ENCODE measurements at places on chromosomes 1 and 21.
A peak's percentile ranks its signal among the peaks of the same experiment; 100 is the strongest.

- no peak for DNase-seq
Observed at GRCh38 chr1:65022216-65022615, 55.9 kb upstream of the JAK1 start.

GRCh38 chr1:59673573-59674450 is 140.9 kb upstream of the HOOK1 start:
- DNase-seq: no peak

GRCh38 chr1:17515902-17516301 is 23.6 kb upstream of the ARHGEF10L start:
- no peak for DNase-seq

- DNase-seq: no peak
Observed at GRCh38 chr1:1232796-1233566, 944 bp downstream of the B3GALT6 start.

- no peak for DNase-seq
Observed at GRCh38 chr1:240314845-240315801, 223.4 kb downstream of the FMN2 start.

DNA sequence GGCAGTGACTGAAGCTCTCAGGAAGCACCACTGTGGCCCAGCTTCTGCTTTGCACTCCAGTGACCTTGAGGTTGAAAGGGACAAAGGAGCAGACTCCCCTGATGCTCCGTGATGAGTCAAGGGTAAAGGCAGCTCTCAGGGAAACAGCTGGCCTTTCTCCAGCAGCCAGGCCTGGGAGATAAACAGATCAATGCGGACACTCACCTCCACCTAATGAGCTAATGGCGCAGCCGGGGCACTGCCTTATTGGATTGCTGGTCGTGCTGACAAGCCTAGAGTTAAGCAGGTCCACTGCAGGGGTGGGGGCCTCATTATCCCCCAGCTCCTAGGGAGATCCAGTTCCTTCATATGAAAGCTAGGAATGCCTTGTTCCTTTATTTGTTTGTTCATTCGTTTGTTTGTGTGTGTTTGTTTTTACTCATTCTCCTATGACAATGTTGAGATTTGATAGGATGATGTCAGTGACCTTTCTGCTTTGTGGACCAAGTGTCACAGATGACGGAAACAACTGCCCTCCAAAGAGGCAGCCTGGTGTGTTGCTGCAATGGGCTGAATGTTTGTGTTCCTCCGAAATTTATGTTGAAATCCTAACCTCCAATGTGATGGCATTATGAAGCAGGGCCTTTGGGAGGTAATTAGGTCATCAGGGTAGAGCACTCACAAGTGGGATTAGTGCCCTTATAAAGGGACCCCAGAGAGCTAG is 141.4 kb upstream of the BEND5 start:
- no peak for DNase-seq

DNA sequence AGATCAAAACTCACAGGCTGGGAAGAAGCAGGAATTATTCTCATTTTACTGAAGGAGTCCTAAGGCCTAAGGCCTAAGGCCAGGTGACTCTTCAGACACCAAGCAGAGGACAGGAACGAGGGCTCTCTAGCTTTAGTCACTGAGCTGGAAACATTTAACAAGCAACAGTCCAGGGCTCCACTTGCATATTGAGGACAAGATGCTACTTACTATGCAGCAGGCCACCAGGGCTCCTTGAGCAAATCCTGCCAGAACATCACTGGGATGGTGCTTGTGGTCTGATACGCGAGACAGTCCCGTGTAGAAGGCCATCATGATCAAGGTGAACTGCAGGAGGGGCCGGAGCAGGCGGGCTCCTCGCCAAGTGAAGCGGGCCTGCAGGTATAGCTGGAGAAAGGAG is 67.6 kb downstream of the PLPP3 start:
- no peak for DNase-seq

DNA sequence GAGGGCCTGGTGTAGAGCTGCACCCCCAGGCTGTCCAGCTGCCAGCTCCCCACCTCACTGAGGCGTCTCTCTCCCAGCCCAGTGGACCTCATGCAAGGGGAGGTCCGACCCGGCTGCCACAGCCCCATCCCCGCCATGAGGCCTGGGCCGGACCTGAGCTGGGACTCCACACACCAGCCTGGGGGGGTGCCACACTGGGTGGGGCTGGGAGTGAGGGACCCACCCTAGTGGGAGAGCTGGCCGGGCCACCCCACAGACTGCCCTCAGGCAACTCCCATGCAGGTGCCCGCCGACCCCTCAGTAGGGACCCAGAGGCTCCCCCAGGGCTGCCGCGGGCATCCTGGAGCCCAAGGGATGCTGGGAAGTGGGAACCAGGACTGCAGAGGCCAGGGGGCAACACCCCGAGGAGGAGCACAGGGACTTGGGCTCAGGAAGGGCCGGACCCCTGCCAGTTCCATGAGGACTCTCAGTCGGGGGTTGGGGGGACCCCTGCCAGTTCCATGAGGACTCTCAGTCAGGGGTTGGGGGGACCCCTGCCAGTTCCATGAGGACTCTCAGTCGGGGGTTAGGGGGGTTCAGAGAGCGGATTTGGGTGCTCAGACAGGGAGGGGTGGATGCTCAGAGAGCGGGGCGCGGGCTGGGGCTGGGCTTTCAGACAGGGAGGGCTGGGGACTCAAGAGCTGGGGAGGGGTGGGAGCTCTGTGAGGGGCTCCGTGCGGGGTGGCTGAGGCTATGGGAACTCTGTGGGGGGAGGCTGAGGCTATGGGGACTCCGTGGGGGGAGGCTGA is 1.2 kb upstream of the RNF223 start:
- DNase-seq: no peak

DNA sequence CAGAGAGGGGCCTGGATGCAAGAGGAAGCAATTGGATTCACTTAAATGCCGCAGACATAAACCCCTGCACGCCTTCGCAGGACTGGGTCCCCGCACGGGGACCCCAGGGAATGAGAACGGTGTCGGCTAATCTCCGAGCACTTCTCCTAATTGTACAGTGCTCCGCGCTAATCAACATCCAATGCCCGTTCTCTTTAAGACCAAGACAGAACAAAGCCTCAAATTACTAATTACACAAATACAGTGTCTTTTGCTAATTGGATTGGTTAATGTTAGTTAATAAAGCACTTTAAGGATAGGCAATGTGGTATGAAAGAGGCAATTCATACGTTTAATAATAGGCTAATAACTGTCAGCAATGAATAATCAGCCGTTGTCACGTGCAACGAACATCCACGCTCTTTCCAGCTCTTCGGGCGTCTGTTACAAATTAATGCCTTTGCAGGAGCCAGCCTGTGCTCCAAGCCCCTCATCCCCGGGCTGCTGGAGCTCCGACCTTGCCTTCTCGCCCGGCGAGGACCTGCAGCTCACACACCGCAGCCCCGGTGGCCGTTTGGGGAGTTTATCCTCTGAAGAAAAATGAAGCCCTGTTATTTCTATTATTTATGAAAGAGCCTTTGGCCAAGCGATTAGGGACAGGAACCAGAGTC is 157.8 kb downstream of the PRDM16 start:
- DNase-seq: no peak

- peak; percentile 91 for DNase-seq
Observed at GRCh38 chr1:19514391-19514831, 29.1 kb upstream of the CAPZB start.

DNA sequence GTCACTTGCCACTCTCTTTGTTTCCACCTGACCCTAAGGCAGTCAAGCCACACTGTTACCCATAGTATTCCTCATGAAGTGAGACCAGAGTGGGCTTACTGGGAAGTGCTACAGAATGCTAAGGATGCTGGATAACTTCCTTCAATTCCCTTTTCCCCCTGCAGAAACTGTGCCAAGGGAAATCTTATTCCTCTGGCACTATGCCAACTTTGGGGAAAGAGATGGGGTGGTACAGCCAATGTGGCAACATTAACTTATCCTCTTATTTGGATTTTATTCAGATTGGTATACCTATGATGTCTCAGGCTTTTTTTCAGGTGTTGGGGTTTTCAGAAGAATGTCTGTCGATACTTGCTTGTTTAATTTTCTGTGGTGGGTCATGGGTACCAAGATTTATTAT is 599.4 kb upstream of the PBX1 start:
- no peak for DNase-seq

- no peak for DNase-seq
Observed at GRCh38 chr21:31484219-31484618, 140.2 kb upstream of the TIAM1 start.

GRCh38 chr1:108961752-108962486 is 1.4 kb downstream of the CLCC1 start:
- DNase-seq: no peak

GRCh38 chr21:42311816-42312625 is 3.2 kb downstream of the TFF3 start:
- no peak for DNase-seq

GRCh38 chr1:63501256-63501655 is 21.8 kb downstream of the ITGB3BP start:
- DNase-seq: no peak

DNA sequence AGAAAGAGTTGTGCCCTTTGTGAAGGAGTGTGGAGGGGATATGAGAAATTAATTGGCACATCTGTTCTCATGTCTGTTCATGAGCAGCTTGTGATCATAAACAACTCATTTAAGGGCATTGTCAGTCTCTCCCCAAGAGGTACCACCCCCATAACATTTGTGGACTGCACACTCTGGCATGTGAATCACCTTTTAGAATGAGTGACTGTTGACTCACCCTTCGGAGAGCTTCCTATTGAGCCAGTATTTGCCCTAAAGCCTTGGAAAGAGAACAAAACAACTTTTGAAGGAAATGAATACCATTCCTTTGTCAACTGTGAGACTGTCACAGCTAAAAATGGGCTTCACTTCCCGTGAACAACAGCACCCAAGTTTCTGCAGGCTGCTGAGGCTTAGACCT is 27.5 kb upstream of the MYSM1 start:
- peak; percentile 66 for DNase-seq

- DNase-seq: no peak
Observed at GRCh38 chr1:165383067-165383466, 26.6 kb upstream of the LMX1A start.

GRCh38 chr1:203041351-203041932 is 15.2 kb downstream of the PPFIA4 start:
- DNase-seq: no peak

DNA sequence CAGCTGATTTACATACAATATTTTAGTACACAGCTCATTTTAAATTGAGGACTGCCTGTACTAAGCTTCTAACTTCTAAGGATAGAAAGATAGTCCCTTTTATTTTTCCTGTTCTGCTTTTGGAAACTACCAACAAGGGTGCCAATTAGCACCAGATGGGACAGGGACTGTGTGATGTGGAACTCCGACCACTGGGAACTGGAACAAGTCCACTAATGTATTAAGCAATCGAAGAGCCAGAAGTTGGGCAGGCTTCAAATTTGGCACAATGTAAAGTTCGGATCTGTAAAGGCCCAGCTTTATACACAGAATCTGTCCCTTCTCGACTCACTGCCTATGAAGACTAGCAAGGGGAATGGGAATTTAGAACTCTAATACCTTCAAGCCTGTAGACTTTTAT is 149.3 kb downstream of the ZC3H11B start:
- no peak for DNase-seq

GRCh38 chr1:11985851-11986250 is 5.6 kb downstream of the MFN2 start:
- DNase-seq: no peak

DNA sequence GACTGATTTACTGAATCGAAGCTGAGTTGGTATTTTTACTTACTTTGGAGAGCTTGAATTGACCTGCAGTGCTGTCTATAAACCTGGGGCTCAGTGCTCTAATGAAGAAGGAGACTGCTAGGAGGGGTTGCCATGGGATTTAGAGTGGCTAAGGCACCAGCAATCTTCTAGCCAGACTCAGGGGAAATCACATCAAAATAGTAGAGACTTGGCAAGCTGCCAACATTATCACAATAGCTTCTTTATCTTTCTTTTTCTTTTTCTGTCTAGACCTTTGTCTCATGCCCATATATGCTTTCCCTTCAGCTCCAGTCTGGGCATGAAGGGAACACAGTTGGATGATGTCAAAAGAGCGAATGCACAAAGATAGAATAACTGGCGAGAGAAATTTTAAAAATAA is 301.1 kb upstream of the DPYD start:
- peak; percentile 64 for DNase-seq

DNA sequence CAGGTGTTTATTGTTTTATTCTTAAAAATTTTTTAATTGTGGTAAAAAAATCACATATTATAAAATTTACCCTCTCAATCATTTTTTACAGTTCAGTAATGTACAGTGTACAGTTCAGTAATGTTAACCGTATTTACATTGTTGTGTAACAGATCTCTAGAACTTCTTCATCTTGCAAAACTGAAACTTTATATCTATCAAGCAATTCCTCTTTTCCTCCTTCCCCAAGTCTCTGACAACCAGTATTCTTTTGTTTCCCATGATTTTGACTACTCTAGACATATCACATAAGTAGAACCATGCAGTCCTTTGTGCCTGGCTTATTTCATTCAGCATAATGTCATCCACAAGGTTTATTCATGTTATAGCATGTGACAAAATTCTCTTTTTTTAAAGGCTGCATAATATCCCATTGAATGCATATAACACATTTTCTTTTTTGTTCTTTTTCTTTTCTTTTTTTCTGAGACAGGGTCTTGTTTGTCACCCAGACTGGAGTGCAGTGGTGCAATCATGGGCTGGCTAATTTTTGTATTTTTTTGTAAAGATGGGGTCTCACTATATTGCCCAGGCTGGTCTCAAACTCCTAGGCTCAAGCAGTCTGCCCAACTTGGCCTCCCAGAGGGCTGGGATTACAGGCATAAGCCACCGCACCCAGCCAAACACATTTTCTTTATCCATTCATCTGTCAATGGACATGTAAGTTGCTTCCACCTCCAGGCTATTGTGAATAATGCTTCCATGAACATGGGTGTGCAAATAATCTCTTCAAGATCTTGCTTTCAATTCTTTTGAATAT is 17.2 kb upstream of the RCSD1 start:
- no peak for DNase-seq

DNA sequence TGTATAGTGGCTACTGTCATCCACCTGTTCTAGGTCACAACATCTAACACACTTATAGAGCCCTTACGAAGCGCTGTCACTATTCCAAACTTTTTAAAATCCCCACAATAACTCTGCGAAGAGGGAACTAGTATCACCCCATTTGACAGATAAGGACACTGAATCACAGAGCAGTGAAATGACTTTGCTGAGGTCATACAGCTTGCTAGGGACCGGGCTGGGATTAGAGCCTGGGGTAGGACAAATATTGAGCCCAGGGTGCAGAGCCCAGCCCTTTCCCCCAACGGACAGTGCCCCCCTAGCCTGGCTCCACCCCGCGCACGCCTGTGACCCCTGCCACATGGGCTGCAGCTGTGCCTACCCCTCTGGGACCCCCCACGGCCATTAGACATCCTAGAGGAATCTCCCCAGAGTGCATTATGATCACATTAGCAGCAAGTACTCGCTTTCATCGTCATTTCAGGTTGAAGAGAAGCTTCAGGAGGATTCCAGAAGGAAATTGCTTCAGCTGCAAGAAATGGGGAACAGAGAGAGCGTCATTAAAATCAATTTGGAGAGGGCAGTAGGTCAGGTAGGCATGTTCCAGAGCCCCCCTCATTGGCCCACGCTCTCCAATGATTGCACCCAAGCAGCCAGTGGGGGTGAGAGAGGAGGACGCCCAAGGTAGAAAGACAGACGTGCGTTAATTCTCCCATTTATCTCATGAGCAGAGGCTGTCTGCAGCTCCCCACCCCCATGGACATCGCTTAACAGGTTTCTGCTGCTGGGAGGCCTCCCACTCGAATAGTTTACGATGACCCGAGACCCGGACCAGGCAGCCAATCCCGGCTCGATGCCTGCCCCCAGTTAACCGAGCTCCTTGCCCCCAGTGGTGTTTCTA is 77.2 kb downstream of the FHAD1 start:
- no peak for DNase-seq

- DNase-seq: no peak
Observed at GRCh38 chr1:35797380-35797779, 10.4 kb upstream of the AGO4 start.

- DNase-seq: no peak
Observed at GRCh38 chr1:162033428-162033827, 9.8 kb upstream of the OLFML2B start.

GRCh38 chr1:204453141-204453772 is 41.3 kb downstream of the PIK3C2B start:
- no peak for DNase-seq

Data from cardiac muscle cell (in vitro differentiated cells and primary cell).